Thoracic aorta (tissue), 2 donors: ENCODE measurements at places on chromosomes 12 and 14.

GRCh38 chr12:77406219-77406905, 341.0 kb upstream of the E2F7 start:
- no peak for DNase-seq

- DNase-seq = no peak
Observed at GRCh38 chr12:113465808-113466453, 5.7 kb downstream of the LHX5 start.

DNA sequence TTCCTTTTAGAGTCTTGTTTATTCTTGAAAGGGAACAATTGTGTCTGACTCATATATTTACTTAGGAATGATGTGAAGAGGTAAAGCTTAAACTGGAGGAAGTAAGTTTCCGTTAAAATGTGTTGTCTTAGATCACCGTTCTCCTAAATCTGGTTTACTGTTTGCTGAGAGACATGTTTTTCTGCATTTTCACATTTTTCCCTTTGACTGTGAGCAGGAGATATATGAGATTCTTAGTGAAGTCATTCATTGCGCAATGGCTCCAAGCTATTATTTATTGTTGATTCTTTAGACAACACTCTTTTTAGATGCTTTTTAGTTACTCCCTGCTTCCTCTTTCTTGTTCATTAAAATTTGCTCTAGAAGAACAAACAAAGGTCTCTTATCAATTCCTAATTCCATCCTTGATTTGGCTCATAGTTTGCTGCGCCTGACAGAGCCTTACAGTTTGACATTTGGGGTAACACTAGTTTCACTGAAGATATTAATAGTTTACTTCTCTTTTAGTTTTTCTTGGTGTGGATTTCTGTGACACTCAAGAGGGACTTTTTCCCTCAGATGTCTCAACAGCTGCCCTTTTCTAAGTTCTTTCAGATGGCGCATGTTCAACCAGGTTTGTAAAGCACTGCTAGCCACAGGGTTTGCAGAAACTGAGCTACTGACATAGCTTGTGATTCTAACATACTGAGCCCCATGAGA, 11.4 kb downstream of the CLECL1 start:
- DNase-seq = no peak

DNA sequence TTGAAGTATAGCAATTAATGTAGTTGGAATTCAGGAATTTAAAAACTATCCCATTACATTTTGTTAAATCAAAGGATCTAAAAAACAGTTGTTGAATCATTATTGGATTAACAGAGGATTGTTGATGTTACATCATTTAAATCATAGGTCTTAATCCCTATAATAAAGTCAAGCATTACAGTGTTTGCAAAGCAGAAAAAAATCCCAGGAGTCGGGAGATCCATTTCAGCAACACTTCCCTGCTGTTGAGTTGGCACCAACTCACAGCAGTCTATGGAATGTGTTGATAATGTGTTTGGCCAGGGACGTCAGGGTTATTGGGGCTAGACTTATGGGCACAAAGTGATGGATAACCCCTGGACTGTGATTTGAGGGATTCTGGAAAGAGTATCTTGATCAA, 99.1 kb upstream of the TMTC1 start:
- no peak for DNase-seq

- no peak for DNase-seq
Observed at GRCh38 chr14:30283822-30284446, 275.0 kb upstream of the G2E3 start.

DNA sequence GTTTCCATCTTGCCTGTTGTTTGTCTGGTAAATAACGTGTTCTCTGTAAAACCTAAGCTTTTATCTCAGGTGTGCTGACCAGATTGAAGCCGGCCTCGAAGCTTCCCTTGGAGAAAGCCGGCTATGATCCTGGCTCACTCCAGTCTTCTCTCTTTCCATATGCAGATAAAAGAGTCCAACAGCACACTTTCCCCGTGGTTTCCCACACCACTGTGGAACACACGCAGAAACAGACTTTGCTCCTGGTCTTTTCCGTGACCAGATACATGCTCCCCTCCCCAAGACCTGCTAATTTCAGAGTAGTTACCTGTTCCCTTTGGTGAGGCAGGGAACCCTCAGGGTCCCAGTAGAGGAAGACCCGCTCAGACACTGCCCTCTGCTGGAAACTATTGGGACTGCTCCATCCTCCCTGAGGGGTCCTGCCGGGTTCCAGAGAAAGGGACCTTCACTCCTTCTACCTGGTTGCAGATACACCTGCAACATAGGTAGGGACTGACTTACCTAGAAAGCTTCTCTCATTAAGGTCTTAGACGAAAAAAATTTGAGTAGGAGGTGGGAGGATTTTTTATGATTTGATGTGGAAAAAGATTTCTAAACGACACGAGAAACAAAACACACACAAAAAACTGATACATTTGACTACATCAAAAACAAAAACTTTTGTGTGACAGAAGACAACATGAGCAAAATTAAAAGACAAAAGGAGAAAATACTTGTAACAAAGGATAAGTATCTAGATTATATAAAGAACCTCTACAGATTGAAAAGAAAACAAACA, 415.4 kb upstream of the CCDC196 start:
- no peak for DNase-seq

- no peak for DNase-seq
Observed at GRCh38 chr12:66823857-66824570, 145.1 kb upstream of the GRIP1 start.

GRCh38 chr12:32988982-32989381, 92.4 kb upstream of the PKP2 start:
- DNase-seq = no peak

DNA sequence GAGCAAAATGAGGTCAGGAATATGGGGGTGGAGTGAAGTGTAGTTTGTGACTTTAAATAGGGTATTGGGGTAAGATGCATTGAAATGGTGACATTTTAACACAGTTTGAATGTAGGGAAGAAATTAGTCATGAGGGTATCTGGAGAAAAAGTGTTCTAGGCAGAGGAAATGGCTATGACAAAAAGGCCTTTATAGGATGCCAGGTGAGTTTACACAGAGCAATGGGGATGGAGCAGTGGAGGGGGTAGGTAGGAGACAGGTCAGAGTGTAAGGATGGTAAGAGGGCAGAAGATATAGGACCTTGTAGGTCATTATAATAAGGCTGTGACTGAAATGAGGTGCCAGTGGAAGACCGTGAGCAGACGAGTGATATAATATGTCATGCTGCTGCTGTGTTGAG, 30.4 kb downstream of the HEATR5A start:
- no peak for DNase-seq

- DNase-seq = no peak
Observed at GRCh38 chr14:85934886-85935254, 404.9 kb downstream of the FLRT2 start.

DNA sequence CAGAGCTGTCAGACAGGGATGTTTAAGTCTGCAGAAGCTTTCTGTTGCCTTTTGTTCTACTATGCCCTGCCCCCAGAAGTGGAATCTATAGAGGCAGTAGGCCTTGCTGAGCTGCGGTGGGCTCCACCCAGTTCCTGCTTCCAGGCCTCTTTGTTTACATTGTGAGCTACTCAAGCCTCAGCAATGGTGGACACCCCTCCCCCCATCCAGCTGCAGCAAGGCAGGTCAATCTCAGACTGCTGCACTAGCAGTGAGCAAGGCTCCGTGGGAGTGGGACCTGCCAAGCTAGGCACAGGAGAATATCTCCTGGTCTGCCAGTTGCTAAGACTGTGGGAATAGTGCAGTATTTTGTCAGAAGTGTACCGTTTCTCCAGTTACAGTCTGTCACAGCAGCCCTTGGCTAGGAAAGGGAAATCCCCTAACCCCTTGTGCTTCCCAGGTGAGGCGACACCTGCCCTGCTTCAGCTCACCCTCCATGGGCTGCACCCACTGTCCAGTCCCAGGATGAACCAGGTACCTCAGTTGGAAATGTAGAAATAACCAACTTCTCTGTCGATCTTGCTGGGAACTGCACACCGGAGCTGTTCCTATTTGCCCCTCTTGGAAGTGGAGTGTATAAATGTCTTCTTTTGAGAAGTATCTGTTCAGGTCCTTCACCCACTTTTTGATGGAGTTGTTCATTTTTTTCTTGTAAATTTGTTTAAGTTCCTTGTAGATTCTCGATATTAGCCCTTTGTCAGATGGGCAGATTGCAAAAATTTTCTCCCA, 213.5 kb upstream of the SLC38A2 start:
- no peak for DNase-seq

- no peak for DNase-seq
Observed at GRCh38 chr12:25276199-25276937, 25.6 kb upstream of the KRAS start.

DNA sequence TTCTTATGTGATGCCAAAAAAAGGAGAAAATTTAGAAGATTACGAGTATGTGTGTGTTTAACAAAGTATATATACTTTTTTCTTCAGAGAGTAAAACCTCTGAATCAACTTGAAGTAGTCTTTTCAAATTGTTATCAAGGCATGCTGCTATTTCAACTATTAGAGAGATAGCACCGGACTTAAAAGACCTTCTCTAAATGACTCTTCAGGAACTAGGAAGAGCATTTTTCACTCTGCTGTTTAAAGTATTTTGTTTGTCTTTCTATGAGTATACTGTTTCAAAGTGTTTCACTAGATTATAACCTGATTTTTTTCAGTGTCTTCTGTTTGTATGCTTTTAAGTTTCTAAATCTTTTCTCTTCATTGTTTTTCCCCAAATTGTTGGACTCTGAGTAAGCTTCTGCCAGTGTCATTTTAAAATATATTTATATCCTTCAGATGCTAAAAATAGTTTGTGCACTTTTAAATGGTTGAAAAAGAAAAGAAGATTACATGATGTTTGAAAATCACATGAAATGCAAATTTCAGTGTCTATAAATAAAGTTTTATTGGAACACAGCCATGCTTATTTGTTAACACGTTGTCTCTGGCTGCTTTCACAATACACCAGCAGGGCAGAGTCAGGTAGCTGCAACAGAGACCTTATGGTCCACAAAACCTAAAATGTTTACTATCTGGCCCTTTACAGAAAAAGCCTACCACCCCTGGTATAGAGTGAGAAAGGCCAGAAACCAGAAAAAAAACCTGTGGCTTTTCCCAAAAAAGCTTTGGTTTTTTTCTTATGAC, 21.3 kb downstream of the CRADD start:
- DNase-seq = no peak

DNA sequence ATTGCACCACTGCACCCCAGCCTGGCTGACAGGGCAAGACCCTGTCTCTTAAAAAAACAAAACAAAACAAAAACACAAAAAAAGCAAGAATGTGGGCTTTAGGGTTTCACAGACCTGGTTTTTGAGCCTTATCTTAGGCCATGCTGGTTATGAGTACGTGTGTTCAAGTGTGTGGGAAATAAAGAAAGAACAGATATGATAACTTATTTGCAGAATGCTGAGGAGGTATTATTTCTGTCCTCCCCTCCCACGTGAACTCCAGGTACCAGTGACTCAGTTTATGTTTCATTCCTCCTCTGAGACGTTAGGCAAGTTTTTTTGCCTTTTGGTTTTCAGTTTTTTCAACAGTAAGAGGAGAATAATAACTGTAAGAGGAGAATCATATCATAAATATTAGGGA, 49.3 kb downstream of the PCNX1 start:
- DNase-seq = no peak

GRCh38 chr14:94304243-94304642, 11.2 kb upstream of the SERPINA10 start:
- no peak for DNase-seq

- DNase-seq = no peak
Observed at GRCh38 chr14:55102141-55102621, 26.9 kb upstream of the LGALS3 start.

GRCh38 chr12:51405801-51406207, 14.6 kb upstream of the GALNT6 start:
- DNase-seq = no peak

DNA sequence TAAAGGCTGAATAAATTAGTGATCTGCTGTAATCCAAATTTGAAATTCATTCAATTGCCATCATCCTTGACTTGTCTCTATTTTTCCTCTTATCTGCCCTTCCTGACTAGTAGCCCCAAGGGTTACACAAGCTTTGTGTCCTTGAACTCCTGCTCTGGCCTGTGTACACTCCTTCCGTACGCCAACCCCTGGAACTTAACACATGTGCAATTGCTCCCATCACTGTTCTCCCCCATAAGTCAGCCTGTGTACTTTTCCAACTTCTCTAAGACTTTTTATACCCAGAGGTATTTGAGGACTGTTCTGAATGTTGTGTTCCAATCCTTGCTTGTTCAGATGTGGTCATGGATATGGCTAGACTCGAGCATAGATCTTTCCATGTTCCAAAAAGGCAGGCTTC, 171.1 kb upstream of the G2E3 start:
- no peak for DNase-seq

DNA sequence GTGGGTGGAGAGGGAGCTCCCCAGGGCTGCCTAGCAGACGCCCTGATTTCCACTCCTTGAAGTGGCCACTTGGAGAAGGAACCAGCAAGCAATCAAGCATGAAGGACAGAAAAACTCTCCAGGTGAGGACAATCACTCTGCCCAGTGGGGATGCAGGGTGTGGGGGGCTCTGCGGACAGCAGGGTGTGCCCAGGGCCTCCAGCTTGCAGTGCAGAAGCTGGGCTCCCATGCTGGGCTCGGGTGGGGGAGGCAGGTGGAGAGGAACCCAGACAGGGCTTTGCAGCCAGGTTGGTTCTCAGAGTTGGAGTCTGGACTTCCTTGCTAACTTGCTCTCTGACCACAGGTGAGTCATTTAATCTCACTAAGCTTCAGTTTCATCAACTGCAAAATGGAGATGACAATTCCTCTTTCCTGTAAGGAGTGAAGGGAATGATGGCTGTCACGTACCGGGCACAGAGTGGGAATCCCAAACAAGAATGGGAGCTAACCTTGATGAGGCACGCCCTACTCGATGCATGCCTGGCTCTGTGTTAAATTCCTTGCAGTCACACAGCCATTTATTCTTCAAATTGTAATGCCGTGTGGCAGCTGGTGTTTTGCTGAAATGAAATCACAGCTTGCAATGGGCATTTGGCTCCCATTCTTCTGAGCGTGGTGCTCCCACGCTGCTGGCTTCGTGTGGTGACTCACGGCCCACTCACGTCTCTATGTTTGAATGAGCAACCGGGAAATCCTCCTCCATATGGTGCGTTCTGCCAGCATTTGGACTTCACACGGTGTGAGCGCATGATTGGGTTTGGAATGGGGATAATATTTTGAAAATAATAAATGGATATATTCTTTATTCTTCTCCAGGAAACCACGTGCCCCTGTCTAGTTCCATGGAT, 75.2 kb downstream of the PRIMA1 start:
- no peak for DNase-seq

GRCh38 chr12:47302111-47302671, 222.4 kb upstream of the AMIGO2 start:
- no peak for DNase-seq
